ENCODE measurements at places on chromosomes 11 and 22.

DNA sequence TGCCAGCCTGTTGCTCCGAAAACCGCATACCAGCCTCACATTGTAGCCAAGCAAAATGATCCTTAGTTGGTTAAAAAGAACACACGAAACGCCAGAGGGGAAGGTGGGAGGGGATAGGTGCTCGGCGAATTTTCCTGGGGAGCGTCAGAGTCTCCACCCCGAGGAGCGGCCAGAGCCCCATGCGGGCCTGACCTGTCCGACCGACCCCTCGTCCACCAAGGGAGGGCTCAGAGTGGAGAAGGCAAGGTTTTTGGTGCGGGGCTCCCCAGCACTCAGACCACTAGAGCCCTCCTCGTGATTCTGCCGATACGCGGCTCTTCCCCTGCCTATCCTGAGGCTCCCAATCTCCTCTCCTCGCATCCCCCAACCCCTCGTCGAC is 39.6 kb downstream of the DIXDC1 start:
- DNase-seq = no peak

DNA sequence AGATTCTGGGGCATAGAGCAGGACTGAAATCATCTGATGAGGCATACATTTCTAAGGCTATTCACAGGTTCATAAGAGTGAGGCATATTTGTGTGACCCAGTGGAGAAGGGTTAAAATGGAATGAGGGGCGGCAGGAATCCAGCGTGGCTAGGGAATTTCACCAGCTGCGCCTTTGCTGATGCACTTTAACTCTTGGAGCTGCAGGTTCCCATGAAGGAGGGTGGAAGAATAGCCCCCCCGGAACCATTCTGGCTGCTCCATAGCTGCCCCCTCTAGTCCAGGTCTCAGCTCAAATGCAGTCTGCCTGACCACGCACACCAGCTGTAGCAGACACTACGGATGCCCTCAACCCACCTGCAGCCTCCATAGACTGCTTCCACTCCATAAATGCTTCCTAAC is 31.5 kb downstream of the TENM4 start:
- no peak for DNase-seq

DNA sequence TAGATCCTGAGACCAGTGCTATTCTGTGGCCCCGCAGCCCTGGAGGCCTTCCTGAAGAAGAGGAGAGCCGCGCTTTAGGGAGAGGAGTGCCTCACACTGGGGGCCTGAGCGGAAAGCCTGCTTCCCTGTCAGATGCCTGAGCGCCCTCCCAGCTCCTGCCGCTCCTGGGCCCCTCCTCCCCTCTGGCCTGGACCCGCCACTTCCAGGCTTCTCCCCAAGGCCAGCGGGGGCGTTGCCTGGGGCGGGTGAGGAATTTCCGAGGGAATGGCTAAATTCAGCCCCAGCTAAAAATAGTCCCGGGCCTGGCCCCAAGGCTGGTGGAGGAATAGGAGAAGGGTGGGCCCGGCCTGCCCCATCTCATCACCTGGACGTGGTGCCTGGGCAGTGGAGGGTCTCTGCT is 15.4 kb downstream of the ARHGEF17 start:
- no peak for DNase-seq

GRCh38 chr11:32244453-32244852 is 153.6 kb downstream of the RCN1 start:
- DNase-seq = no peak

- no peak for DNase-seq
These were observed 906.2 kb downstream of the BRD1 start for GRCh38 chr22:48921411-48921903.

- DNase-seq = no peak
These were observed 19.1 kb downstream of the PKNOX2 start for GRCh38 chr11:125183641-125184040.

GRCh38 chr22:37918580-37919270 is 12.6 kb downstream of the MICALL1 start:
- no peak for DNase-seq

DNA sequence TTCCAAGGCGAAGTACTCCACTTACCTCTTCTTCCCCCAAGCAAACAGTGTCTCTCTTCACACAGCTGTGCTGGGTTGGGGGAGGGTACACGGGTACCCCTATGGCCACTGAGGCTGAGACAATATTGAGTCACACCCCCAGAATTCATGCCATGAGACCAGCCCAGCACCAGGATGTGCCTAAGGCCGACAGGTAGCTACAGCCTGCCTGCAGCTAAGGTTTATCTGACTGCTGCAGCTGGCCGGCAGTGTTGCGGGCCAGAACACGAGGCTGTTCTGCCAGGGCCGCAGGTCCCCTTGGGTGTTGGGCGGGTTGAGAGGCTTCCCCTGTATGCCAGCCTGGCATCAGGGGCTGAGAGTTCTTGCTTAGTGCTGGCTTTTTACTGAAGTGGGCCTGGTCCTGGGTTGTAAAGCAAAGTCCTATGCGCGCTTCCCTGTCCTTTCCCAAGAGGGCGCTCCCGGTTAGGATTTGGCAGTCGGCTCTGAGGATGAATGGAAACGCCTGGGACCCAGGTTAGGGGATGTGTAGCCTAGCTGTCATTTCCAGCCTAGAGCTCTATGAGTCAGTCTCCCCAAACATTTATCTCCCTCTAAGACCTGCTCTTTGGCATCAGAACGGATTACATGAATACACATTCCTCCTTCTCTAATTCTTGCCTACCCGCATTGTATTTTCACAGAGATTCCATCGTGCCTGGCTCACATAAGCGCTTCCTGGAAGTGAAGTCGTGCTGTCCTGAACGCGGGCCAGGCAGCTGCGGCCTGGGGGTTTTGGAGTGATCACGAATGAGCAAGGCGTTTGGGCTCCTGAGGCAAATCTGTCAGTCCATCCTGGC is 7.1 kb downstream of the USP18 start:
- peak; percentile 20 for DNase-seq

DNA sequence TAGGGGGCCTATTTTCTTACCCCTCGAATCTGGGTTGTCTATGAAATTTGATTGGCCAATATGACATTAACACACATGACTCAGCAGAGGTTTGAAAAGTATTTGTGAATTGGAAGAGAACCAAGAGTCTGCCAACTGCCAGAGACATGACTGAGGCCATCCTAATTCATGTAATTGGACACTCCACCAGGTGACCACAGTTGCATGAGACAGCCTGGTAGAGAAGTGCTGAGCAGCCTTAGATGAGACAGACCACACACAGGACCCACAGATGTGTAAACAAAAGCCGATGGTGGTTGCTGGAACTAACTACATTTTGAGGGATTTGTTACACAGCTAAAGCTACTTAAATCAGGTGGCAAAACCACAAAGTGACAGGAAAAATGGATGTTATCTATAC is 855 bp upstream of the MS4A5 start:
- DNase-seq = no peak

- no peak for DNase-seq
These were observed 20.3 kb downstream of the ARFGAP2 start for GRCh38 chr11:47156333-47156732.

DNA sequence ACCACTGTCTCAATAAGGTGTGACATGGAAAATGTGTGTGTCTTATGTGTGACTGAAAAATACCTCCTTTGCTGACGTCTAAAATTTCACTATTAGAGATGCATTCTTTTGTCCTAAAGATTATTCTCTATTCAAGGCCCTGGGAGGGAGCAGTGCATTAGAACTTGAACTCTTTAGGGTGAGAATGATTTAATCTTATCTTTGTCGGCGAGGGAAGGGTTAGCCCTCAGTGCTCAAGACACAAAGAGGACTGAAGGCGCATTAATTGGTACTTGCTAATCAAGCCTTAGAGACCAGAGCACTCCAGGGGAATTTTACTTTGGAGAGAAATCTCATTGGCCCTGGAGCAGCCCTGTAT is 29.8 kb upstream of the PLET1 start:
- DNase-seq = no peak

- DNase-seq = peak; percentile 62
These were observed 7.2 kb downstream of the CRELD2 start for GRCh38 chr22:49925525-49926128.

DNA sequence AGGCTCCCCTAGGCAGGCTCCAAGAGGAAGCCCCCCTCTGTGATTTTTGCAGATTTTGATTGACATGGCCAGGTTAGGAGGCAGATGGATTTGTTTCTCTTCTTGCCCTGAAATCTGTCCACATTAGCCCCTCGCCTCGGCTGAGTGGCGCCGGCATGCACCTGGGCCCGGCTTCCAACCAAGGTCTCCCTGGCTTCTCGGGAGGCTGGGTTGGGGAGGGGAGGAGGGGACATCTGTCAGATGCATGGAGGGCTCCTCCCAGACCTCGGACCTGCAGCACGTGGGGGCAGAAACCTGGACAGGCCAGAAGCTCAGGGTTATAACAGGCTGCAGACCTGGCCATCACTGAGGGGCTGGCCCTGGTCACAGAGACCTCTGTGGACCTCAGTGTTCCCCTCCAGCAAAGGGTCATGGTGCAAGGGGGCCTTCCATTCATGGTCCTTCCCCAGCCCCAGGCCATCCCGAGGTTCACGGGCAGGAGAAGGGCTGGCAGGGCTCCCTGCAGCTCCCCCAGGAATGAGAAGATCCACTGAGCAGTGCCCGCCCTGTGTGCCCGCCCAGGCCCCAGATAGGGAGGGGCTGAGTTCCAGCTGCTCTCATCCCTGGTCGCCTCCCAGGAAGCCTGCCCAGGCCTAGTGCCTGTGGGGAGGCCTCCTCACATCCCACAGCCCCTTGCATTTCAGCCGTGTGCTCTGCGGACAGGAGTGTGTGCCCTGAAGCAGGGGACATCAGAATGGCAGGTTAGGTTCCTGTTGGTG is 747.8 kb downstream of the BRD1 start:
- DNase-seq = no peak

- no peak for DNase-seq
These were observed 15.8 kb downstream of the IGLL5 start for GRCh38 chr22:22903355-22903777.

DNA sequence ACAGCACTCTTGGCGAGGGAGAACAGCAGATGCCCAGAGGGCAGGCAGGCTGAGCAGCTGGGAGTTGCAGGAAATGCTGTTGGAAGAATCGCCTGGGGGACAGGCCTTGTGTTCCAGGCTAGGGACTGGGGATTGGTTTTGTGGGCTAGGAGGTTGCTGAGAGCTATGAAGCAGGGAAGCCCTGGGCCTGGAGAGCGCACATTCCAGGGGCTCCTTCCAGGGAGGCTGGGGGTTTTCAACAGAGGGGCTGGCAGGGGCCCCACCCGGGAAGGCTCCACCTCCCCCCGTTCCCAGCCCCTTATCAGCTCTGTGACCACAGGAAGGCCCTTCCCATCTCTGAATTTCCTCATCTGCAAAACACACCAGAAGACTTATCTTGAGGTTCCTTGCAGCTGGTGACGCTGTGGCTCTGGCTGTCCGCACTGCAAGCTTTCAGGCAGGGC is 21.7 kb downstream of the WNT11 start:
- no peak for DNase-seq

- DNase-seq = no peak
These were observed 738.3 kb upstream of the KIRREL3 start for GRCh38 chr11:127738771-127739286.

DNA sequence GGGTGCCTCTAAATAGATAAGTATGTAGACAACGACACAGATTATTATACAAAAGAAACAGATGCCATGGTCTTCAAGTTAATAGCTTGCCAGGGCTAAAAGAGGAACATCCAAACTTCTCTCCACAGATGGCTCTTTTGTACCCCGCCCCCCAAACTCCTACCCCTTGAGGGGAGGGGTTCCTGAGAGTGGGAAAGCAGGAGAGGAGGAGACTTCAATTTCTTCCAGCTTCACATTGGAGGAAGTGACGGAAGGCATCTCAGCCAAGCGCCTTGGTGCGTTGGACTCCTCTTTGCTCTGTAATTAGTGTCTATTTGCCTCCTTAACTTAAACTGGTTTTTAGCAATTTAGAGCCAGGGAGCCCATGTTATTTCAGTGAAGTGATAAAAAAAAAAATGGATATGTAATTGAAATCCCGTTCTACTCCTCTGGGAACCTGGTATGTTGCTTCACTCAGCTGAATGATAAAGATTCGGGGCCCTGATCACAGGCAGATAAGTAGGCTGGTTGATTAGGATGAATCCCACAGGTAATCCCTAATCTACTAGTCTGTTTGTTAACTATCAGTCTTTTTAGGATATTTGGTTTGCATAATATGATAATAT is 580.9 kb upstream of the CADM1 start:
- DNase-seq = no peak

- no peak for DNase-seq
These were observed 12.7 kb downstream of the C11orf91 start for GRCh38 chr11:33687733-33688479.

GRCh38 chr11:45739866-45740265 is 65.1 kb upstream of the SLC35C1 start:
- DNase-seq = no peak

DNA sequence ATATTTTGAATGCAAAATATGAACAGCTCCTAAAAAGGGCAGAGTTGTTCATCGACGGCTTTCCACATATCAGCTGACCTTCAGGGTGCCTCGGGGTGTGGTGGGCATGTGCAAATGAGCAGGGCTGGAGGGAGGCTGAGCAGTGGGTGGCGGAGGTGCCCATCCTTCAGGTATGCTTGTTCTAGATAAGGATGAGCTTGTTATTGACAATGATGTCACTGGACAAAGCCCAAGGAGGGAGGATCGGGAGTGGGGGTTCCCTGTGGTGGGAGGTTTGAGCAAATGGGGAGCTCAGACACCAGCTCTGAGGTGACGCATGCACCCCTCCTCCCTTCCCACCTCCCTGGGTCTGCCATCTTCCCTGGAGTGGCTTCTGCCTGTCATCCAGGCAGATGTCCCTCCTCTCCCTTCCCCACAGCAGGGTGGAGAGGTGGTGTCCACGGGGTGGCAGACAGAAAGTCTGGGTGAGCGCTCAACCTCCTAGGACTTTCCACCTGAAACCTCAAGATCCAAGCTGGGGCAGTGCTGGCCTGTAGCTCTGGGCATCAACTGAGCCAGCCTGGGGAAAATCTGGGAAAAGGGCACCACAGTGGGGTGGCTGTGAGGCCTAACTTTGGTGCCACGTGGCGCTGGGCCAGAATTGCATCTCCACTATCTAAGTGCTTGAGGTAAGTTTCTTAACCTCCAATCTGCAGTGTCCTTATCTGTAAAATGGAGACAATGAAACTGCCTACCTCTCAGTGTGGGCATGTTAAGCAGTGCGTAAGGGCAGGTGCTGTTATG is 106.3 kb upstream of the THY1 start:
- DNase-seq = no peak

GRCh38 chr11:81990659-81991443 is 742.8 kb downstream of the FAM181B start:
- no peak for DNase-seq

GRCh38 chr11:14975252-14975587 is 3.1 kb upstream of the CALCA start:
- no peak for DNase-seq

DNA sequence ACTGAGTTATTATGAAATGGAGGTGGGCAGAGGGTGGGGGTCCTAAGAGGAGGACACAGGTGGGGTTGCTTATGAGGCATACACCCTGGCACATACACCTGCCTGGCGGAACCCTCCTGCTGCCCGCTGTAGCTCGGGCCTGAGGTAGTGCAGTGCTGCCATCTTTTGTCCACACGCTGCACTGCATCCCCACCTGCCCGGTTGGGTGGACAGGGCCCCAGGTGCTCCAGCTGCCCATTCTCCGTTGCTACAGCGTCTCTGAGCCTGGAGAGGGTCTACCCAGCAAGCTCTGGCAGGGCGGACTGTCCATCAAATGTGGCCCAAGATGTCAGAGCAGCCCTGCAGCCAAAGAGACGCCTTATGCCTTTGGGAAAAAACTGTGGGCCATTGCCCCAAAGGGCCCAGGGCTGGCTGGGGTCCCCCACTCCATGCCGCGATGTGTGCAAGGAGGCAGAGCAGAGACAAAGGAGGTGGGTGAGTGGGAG is 131.2 kb downstream of the BUD13 start:
- DNase-seq = no peak

GRCh38 chr11:95088946-95089619 is 563 bp upstream of the ENDOD1 start:
- no peak for DNase-seq
